ENCODE measurements at places on chromosomes 6 and 20. TPM values are rescaled to one million over a fixed set of nuclear protein-coding genes. Genes with fewer than 3 reads are reported as not detected.

DNA sequence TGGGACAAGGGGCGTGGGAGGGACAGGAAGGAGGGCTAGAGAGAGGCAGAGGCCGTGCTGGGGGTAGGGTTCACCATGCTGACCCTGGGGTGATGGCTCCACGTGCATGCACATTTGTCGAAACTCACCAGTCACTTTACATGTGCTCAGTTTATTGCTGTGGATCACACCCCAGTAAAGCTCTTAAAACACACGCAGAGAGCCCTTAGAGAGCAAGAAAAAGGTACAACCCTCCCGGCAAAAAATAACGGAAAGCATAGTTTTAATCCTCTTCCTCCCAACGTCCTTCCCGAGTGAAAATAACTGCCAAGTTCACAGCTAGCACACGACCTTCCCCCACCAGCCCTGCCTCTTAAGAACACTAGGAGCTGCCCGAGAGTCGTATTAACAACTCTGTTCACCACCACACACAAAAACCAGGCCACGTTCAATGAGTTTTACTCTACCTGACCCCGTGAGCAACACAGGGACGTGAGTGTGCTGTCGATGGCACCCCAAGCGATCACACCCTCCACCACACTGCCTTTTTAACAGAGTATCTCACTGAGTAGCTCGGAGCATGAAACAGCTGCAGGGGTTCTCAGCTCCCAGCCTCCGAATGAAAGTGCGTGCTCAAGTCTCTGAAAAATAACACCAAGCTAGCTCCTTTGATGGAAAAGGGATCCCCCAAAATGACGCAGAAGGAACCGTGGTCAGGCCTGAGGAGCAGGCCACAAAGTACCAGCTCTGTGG lies 39.7 kb downstream of the TAF4 start:
- DNase-seq = peak; percentile 48

Gene LY86
- not detected for total RNA-seq

Gene ARFGEF3
- 1.8 TPM for total RNA-seq

Gene CAGE1
- total RNA-seq = 0.18 TPM

- no peak for DNase-seq
These were observed 87.7 kb downstream of the CDH22 start for GRCh38 chr20:46220455-46221207.

Measured in activated CD8-positive, alpha-beta T cell treated with anti-CD3 and anti-CD28 coated beads for 36 hours (primary cell).